ENCODE measurements at places on chromosomes 5 and 9.

DNA sequence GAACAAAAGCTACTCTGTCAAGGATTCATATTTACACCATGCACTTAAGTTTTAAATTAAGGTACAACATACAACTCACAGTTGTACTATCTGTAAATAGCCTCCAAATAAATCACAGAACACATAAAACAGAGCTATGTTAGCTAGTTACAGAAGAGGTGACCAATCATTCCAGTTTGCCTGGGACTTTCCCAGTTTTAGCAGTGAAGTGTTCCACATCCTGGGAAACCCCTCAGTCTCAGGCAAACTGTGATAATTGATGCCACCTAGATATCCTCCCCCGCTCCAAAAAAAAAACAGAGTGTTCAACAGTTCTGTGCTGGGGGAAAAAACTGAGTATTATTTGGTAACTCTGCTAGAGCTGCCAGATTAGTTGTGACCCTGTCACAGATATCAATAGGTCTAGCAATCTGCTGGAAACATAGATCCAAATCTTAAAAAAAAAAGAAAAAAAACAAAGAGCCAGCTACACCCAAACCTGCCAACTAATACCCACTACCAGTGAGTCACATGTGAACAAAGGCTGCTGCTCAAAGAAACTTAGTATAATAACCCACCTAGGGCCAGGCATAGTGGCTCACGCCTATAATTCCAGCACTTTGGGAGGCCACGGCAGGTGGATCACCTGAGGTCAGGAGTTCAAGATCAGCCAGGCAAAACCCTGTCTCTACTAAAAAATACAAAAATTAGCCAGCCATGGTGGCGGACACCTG is 5.7 kb downstream of the TBCA start:
- peaks cover 13% of the 10 kb centered on the region for H3K4me1 ChIP-seq
- no peaks in the 10 kb centered on the region for H3K27me3 ChIP-seq

GRCh38 chr9:15430920-15431844 is 8.5 kb downstream of the SNAPC3 start:
- no peaks in the 10 kb centered on the region for H3K4me1 ChIP-seq
- H3K36me3 ChIP-seq: peaks cover 13% of the 10 kb centered on the region
- no peak overlapping the region for H3K4me3 ChIP-seq
- no peaks in the 10 kb centered on the region for H3K27me3 ChIP-seq
- H3K27ac ChIP-seq: no peak overlapping the region
- no peak for DNase-seq

GRCh38 chr9:110124439-110124838 is 83.5 kb downstream of the C9orf152 start:
- peaks cover 32% of the 10 kb centered on the region for H3K4me1 ChIP-seq
- no peak overlapping the region for H3K27ac ChIP-seq
- no peaks in the 10 kb centered on the region for H3K36me3 ChIP-seq

- H3K27ac ChIP-seq: no peak overlapping the region
- H3K4me3 ChIP-seq: no peak overlapping the region
- peaks cover 6% of the 10 kb centered on the region for H3K4me1 ChIP-seq
- no peaks in the 10 kb centered on the region for H3K36me3 ChIP-seq
- DNase-seq: no peak
These were observed 558.5 kb upstream of the ZNF462 start for GRCh38 chr9:106304401-106304920.

DNA sequence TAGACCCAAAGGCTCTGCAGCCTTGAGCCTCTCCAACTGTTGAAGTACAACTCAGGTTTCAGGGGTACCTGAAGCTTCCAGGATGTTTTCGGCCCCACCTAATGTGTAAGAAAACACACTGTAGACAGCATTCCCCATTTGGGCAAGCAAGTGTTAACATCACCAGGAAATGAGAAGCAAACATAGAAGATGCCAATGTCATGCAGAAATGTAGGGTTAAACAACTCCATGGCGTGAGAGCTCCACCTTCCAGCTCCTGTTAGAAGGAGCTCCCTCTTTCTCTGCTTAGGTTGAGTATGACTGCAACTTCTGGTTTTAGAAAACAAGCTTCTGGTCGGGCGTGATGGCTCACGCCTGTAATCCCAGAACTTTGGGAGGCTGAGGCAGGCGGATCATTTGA is 31.0 kb upstream of the DENND1A start:
- no peak for DNase-seq
- H3K36me3 ChIP-seq: no peaks in the 10 kb centered on the region
- H3K4me3 ChIP-seq: no peak overlapping the region
- H3K27me3 ChIP-seq: peaks cover 33% of the 10 kb centered on the region
- H3K27ac ChIP-seq: no peak overlapping the region

- no peaks in the 10 kb centered on the region for H3K4me1 ChIP-seq
- no peak overlapping the region for H3K4me3 ChIP-seq
- no peaks in the 10 kb centered on the region for H3K36me3 ChIP-seq
- no peak overlapping the region for H3K27ac ChIP-seq
- no peaks in the 10 kb centered on the region for H3K27me3 ChIP-seq
- no peak for DNase-seq
These were observed 508.1 kb downstream of the ZNF608 start for GRCh38 chr5:124238350-124238749.
